Glomerular endothelial cell (primary cell): ENCODE measurements at places on chromosomes 3 and 15. TPM values are rescaled to one million over a fixed set of nuclear protein-coding genes. Genes with fewer than 3 reads are reported as not detected.

GRCh38 chr15:26773917-26774316, 1.1 kb upstream of the GABRB3 start:
- DNase-seq: no peak

DNA sequence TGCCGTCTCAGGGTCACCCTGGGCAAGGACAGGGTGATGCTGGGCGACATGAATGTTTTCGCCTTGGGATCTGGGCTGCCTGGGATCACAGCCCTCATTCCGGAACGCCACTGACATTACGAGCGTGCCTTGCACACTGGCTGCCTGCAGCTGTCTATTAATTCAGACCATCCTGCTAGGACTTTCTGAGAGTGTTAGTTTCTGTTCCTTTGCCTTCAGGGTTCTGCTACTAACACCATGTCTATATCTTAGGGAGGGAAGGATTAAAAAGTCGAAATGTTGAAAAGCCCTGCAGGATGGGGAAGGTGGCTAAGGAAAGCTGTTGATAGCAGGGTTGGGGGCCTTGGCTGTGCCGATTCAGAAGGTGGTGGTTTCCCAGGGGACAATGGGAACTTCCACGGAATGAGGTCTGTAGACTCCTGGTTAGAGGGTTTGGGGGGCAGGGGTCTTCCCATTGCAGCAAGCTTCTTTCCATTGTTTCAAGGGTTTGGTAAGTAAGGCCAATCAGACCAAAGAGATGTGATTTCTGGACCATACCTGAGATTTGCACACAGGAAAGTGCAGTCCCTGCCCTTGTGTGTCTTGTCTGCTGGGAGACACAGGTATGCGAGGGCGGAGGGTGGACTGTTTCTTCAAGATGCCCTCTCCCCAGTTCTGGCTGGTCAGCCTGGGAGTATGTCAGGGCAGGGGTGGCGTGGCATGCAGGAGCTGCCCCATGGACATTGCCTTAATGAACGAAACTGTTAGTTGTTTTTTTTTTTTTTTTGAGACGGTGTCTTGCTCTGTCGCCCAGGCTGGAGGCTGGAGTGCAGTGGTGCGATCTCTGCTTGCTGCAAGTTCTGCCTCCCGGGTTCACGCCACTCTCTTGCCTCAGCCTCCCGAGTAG, 50.9 kb downstream of the RGMA start:
- DNase-seq: no peak

GRCh38 chr3:195441476-195441991, 1.3 kb downstream of the ACAP2 start:
- DNase-seq: no peak

OXTR gene
- total RNA-seq: 1.1 and 4.8 TPM in 2 replicates

PARP9 gene
- 20.5 and 37.9 TPM in 2 replicates for total RNA-seq
